ENCODE measurements at places on chromosomes 4 and X.

DNA sequence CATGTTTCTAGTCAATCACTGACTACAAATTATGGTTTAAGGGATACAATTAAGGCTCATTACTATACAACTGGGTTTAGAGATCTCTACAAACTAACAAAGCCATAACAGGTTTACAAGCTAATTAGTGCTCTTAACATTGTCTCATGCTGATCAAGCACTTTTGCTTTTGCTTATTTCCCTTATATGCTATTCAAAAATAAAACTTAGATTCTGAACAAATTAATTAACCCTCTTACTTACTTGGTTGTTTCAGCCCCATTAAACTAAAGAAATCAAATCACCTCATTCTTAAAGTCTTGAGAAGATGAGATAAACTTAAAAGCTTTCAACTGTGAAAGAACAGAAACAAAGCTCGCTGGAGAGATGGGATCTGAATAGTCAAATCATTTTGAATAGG lies 2024.5 kb upstream of the ADGRL3 start:
- peak; percentile 12 for DNase-seq

DNA sequence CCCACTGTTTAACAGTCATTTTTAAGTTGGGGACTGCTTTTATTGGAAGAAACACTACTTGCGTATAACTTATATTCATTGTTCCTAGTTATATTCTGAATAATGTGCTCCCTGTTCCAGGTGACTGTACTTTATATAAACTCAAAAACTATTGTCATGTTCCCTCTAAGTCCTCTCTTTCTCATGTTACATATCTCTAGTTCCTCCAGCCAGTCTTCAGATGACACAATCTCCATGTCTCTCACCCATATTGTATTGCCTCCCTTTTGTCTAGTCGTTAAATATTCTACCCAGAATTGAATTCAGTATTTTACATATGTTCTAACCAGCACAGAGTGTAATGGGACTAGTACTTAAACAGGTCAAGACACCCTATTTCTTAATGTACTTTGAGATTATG lies 5.3 kb downstream of the VAMP7 start:
- no peak for DNase-seq

DNA sequence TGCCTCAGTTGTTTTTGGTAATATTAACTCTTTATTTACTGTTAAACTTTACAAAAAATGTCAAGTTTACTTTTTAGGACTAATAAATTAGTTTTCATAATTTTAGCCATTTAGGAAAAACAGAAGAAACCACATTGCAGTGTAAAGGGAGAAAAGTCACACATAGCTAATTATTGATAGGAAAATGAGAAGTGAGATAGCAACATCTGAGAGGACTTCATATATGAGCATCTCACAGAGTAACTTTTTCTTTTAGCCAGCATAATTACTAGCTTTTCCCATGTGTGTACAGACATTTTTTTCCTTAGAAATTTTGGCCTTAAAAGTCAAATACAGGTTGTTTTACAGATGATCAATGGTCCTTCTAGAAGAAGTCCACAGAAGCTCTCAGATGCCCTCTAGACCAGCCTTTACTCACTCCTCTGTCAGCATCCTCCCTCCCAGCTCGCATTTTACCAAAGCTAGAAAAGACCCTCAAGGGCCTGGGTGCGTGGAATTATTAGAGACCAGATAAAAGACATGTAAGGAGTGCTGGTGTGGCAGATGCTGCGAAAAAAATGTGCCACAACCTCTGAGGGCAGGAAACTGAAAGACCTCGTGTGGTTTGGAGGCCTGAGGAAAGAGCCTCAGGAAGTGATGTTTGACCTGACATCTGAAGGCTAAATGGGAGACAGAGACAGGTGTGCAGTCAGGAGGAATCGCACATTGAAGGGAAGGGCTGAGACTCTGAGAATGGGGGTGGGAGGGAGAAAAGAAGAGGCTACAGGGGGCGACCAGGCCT lies 156.9 kb downstream of the CBR4 start:
- no peak for DNase-seq

DNA sequence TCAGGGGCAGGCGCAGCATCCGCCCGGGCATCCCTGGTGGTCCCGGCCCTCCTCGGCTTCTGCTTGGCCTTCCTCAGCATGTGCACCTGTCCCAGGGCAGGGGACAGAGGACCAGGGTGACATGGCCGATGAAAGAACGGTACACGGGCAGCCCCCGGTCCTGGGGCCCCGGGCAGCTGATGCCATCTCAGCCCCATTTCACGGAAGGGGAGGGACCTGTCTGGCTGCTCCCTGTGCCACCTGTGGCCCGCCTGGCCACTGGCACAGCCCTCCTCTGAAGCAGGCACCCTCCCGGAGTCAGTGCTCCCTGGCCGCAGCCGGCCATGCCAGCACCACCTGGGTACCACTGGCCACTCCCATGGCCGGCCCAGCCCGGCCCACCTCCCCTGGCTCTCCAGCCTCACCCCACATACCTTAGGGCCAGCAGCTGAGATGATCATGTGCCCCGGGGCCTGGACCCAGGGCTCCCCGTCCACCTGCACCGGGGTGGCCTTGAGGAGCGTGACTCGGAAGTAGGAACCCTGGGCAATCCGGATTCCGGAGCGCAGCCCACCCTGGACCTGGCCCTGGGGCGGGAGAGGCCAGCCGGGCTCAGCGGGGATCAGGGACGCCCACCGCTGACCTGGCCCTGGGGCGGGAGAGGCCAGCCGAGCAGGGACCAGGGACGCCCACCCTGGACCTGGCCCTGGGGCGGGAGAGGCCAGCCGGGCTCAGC lies 12.6 kb downstream of the DGKQ start:
- no peak for DNase-seq

DNA sequence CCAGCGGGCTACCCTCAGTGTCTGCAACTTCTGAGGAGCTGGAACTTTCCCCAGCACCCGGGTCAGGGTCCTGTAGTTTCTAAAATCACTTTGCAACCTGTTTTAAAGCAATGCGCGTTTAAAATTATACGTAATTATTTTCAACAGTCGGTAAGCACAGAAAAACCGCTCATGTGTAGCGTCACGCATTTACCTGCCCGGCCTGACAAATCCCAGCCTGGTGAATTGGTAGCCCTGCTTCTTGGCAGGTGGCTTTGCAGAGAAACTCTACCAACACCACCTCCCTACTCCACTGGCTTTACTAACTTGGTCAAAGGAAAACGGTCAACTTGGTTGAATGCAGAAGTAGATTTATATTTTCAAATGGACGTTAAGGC lies 640 bp downstream of the BANK1 start:
- no peak for DNase-seq

DNA sequence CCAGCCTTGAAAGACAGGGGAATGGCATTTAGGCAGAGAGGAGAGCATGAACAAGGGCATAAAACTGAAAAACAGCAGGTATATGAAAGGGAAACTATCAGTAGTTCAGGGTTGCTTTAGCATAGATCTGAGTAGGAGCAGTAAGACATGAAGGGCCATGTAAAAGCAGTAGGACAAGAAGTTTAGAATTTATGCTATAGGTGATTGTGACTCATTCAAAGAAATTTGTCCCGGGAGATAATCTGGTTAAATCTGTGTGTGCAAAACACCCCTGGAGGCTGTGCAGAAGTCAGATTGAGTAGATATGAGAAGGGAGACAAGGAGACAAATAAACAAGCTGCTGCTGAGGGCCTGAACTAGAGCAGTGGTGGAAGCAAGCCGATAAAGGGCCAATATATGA lies 109.1 kb upstream of the BMP3 start:
- no peak for DNase-seq

- DNase-seq: no peak
These were observed 353.2 kb upstream of the MAGEB2 start for GRCh38 chrX:29862126-29862677.

- DNase-seq: no peak
These were observed 983.2 kb upstream of the IGFBP7 start for GRCh38 chr4:58093352-58093751.

- no peak for DNase-seq
These were observed 192.8 kb upstream of the BCOR start for GRCh38 chrX:40290517-40290916.

DNA sequence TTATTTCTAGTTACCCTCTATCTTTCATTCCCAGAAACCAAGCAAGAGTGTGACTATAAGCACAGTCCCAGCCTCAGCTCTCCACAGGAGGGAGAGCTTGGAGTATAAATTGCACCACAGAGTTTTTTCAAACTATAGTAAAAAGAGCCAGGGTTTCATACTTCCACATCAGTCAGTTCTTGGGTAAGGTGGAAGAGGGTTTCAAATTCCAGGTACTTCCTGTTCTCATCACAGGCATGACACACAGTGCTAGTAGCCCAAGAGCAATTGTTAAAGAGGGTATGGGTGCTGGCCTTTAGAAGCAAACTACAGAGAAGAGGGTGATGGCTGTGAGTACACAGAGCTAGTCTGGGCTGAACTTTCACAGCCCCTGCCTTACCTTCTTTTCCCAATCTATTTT lies 5.7 kb upstream of the IL1RAPL1 start:
- no peak for DNase-seq

DNA sequence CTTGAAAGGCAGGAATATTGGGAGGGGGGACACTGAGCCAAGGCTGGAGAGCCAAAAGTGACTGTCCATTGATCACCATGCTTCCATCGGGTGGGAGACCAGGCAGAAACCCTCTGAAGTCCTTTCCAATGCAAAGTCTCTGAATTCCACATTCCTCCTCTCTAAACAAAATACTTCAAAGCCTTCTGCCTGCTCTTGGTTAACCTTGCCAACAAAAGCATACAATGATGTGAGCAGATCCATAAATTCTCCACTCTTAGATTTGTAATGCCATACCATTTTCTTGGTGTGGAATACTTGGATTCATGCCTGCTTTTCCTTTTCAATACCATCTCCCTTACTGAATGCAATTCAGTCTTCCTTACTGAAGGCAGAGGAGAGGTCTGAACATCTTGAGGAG lies 74.1 kb upstream of the FAM9B start:
- no peak for DNase-seq

GRCh38 chr4:163758032-163758431 lies 263.5 kb downstream of the TMA16 start:
- no peak for DNase-seq

- no peak for DNase-seq
These were observed 62.0 kb downstream of the ASMT start for GRCh38 chrX:1676866-1677265.

- peak; percentile 70 for DNase-seq
These were observed at the start of gene FHDC1 for GRCh38 chr4:152935631-152936445. Gene FHDC1 (plus strand): TSS chr4:152936323. CDS start chr4:152943058, 6,735 bp downstream.

- DNase-seq: no peak
These were observed 22.2 kb downstream of the PDGFC start for GRCh38 chr4:156949373-156949814.

Measured in NCI-H1436 (cell line).